ENCODE measurements at places on chromosomes 3 and 15.

GRCh38 chr15:76310475-76311099, 682 bp downstream of the ETFA start:
- DNase-seq = no peak

- DNase-seq = no peak
Observed at GRCh38 chr3:905217-905616, 187.6 kb upstream of the CNTN6 start.

- DNase-seq = no peak
Observed at GRCh38 chr3:46417841-46418611, 11.0 kb downstream of the CCRL2 start.

DNA sequence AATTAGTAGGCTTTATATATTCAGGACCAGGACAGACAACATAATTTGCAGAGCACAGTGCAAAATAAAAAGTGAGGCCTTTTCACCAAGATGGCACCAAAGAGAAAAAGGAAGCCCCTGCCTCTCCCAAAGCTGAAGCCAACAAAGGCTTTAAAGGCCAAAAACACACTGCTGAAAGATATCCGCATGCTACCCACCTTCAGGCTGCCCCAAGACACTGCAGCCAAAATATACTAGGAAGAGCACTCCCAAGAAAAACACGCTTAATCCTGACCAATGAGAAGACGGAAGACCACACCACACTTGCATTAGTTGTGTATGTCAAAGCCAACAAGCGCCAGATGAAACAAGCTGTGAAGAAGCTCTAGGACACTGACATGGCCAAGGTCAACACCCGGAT, 38.0 kb downstream of the PIK3CB start:
- no peak for DNase-seq

DNA sequence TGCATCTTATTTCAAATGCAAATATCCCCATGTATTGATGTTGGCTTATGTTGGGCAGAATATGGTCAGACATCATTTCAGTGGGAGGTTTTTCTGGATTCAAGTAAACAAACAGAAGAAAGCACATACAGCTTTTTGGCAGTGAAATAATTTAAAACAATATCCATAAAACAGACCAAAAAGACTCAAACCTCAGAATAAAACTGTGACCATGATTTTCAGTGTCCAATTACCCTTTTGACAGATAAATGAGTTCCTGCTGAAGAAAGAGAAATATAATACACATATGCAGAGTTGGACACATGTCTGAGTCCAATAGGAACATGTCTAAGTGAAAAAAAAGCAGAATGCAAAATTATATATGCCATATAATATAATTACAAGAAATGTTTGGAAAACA, 39.1 kb downstream of the PXK start:
- no peak for DNase-seq

DNA sequence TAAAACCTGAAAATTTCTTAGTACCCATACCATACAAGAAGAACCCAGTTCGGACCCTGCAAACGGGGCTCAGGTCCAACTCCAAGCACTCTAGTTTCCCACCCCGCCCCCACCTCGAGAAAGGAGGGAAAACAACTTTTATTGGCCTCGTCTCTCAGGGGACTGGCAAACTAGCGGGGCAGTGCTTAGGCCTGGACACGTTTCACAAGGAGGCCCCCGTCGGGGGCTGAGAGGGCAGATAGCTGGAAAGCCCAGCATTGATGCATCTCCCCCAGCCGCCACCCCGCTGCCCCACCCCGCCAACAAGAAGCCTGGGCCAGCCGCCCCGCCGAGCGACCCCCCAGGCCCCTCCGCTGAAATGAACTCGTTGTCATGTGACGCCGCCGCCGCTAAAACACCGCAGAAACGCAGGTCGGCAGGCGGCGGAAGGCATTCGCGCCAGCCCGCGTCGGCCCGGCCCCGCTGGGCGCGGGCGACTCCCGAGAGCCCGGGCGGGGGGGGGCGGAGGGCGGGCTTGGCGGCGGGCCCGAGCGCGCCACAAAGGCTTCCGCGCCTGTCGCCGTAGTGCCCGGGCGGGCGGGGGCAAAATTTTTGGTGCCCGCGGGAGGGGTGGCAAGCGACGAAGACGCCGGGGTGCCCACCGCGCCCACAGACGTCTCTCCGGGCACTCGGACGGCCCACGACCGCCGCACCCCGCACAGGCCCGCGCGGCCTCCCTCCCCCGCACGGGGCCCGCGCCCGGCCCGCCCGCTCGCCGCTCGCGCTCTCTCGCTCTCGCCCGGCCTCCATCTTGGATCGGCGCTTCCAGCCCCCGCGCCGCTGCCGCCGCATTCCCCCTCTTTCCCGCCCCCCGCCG, 634 bp downstream of the STAG1 start:
- DNase-seq = no peak

- DNase-seq = no peak
Observed at GRCh38 chr3:140386357-140387100, 291.3 kb upstream of the TRIM42 start.

- no peak for DNase-seq
Observed at GRCh38 chr15:86741917-86742316, 662.2 kb downstream of the AGBL1 start.

- no peak for DNase-seq
Observed at GRCh38 chr15:85500060-85500708, 119.8 kb downstream of the AKAP13 start.

GRCh38 chr15:89356634-89357298, 22.1 kb upstream of the POLG start:
- no peak for DNase-seq

- peak; percentile 25 for DNase-seq
Observed at GRCh38 chr3:29468187-29468586, 187.3 kb downstream of the RBMS3 start.

DNA sequence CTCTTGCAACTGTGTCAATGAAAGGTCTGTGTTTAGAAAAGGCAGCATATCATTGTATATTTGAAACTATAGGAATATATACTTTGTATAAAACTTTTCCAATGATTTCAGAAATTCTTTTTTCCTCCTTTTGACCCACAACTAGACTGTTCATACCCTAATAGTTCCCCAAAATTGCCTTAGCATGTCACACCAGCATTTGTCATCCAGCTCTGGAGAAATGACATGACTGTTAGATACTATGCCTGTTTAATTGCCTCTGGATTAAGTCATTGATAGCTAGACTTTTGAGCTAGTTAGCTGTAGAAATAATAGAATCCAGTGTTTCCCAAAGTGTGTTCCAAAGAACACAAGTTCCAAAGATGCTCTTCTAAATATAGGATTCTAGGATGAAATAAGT, 32.4 kb downstream of the B3GALNT1 start:
- no peak for DNase-seq

DNA sequence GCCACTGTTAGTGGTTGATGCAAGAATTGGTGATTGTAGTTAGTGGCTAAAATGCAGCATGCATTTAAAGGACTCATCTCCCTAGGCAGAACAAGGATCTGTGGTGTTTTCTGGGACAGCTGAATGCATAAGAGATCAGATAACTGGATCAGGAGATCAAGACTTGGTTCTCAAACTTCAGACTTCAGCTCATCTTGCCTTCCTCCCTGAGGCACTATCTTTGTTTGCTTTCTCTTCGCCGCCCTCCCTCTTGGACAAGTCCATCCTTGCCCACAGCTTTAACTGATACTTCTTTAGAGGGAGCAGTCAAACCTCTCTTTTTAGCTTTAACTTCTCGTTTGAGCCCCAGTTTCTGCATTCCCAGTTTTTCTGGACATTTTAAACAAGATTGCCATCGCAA, 195.4 kb upstream of the TPRG1 start:
- DNase-seq = no peak

DNA sequence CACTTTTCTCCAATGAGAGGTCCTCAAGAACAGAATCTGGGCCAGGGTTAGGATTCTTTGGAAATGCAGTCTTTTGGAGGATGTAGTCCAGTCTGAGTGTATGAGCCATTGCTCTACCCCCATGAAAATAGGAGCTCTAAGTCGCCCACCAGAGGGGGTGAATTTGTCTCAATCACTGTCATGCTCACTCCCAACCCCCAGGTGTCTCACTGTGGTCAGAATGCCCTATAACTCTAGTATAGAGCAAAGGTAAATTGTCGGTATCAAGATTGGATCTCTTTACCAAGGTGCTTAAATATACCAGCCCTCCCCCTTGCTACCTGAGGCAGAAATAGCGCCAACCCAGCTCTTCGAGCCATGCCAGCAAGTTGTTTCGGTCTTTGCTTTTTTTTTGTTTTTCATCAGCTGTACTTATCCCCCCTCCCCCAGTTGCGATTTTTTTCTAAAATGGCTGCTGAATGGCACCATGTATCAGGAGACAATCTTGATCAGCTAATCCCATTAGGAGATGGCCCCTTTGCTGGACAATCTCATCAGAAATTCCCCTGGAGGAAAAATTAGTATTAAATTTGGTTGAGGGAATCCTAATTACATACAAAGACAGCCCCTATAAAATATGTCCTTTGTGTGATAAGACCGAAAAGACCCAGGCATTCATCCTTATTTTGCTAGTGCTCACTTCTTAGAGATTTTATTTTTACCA, 130.7 kb downstream of the EBLN2 start:
- no peak for DNase-seq

DNA sequence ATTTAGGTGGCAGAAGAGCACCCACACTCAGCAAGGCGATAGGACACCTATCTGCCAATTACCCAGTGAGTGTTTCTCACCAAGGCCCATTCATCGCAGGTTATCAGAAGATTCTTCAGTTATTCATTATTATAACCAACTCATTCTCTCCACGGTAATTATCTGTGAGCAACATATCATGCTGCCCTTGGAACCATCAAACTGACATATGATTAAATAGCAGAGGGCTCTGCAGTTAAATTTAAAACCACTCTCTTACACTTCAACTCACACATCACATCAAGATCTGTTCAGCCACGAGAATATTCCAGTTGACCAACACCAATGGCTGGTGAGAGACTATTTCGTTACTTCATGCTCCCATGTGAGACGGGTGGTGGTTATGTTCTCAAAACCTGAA, 489.3 kb downstream of the ERC2 start:
- no peak for DNase-seq

DNA sequence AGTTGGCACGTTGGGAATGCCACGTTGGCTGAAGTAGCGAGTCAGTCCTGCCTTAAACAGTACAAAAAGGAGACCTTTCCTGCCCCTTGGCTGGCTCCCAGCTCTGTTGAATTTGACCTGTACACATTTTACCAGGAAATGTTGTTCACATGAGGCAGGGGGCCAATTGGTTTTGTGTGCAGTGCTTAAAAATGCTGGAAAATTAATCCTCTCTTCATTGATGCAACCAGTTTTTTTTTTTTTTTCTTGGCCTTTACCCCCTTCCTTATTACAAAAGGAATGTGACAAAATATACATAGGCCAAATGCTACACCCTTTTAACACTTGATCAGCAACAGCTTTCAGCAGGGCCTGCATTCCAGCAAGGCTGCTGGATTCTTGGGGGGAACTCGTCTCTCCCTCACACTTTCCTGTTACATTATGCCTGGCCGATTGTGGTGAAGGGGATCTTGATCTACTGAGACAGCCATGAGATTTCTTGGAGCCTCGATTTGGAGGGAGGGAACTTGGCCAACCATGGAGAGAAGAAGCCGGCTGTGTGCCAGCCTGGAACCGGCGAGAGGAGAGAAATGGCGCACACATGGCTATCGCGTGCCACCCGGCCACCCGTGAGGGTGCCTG, 93.1 kb downstream of the DNASE1L3 start:
- DNase-seq = no peak

- no peak for DNase-seq
Observed at GRCh38 chr15:27956285-27956684, 142.8 kb downstream of the OCA2 start.

- no peak for DNase-seq
Observed at GRCh38 chr3:41193794-41194539, 5.3 kb upstream of the CTNNB1 start.

DNA sequence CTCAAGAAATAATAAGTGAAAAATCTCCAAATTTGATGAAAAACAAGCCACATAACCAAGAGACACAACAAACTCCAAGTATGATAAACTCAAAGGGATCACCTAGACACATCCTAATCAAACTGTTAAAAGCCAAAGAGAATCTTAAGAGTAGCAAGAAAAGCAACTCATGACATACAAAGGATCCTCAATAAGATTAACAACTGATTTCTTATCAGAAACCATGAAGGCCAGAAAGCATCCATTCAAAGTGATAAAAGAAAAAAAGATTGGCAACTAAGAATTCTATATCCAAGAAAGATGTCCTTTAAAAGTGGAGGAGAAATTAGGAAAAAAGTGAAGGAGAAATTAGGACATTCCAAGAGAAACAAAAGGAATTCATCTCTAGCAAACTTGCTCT, 23.5 kb downstream of the CHSY1 start:
- DNase-seq = no peak

- peak; percentile 36 for DNase-seq
Observed at GRCh38 chr15:91271565-91272153, 171.6 kb downstream of the SV2B start.

DNA sequence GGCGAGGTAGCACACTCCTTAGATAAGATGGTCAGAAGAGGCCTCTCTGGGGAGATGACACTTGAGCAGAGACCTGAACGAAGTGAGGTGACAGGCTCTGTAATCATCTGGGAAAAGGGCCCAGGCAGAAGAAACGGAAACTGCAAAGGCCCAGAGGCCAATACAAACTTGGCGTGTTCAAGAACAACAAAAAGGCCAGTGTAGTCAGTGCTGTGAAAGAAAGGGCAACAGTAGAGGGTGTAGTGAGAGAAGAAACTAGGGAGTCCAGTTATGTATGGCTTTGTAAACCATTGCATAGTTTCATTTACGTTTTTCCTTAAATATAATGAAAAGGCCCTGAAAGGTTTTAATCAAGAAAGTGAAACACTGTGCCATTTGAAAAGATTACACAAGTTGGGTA, 31.8 kb downstream of the PLD1 start:
- DNase-seq = no peak

DNA sequence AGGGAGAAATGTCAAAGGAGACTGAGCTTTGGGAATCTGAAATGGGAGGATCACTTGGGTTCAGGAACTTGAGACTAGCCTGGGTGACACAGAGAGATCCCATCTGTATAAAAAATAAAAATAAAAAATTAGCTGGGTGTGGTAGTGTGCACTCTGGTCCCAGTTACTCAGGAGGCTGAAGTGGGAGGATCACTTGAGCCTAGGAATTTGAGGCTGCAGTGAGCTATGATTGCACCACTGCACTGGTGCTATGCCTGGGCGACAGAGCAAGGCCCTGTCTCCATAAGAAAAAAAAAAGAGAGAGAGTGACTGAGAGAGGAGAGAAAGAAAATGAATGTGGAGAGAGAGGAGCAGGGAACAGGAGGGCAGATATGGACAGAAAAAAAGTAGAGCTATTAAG, 72.8 kb downstream of the SENP2 start:
- DNase-seq = no peak

DNA sequence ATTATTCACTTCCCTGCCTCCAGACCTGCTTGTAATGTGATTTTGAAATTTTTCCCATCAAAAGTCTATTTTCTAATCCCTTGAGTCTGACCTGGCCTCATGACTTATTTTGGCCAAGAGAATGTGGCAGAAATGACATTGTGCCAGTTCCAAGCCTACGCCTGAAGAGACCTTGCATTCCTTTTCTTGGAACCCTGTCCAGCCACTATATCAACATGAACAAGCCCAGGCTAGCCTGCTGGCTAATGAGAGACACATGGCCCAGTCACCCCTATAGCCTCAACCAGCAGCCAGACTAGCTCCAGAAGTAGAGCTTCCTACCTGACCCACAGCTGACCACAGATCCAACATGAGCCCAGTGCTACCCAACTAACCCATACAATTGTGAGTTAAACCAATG, 121.1 kb upstream of the ACP3 start:
- DNase-seq = no peak

- peak; percentile 91 for DNase-seq
Observed at GRCh38 chr15:66851311-66852063, 149.5 kb downstream of the SMAD6 start.

- DNase-seq = no peak
Observed at GRCh38 chr3:69352305-69353087, 33.4 kb downstream of the FRMD4B start.
